ENCODE measurements at places on chromosomes 3 and 15.
A peak's percentile ranks its signal among the peaks of the same experiment; 100 is the strongest.

DNA sequence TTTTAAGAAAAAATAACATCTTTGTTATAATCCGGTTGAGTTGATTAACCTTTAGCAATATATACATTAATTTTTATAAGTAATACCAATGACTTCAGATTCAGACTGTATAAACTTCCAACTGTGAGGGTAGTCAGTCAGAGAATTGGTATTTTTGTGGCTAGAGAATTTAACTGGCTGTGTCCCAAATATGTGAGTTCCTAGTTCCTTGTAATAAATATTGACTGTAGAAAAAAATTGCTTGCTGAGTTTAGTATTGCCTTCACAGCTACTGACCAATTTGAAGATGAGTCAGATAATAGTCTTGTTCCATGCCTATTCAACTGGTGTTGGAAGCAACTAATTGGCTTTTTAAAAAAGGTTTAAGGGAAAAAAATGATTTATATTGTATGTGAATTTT is 210.8 kb downstream of the GAP43 start:
- DNase-seq, result no peak

DNA sequence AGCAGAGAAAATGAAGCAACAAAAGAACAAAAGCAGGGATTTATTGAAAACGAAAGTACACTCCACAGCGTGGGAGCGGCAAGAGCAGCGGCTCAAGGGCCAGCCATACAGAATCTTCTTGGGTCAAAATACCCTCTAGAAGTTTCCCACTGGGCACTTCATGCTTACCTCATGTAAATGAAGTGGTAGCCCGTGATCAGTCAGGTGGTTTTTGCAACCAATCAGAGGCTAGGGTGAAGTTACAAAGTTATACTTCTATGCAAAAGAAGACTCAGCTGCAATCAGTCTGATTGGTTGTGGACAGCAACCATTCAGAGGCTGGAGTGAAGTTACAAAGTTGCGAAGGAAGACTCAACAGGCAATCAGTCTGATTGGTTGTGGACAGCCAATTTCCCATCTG is 37.8 kb upstream of the TRH start:
- peak; percentile 34 for DNase-seq

- no peak for DNase-seq
These were observed 163.7 kb downstream of the TCF12 start for GRCh38 chr15:57082054-57082728.

DNA sequence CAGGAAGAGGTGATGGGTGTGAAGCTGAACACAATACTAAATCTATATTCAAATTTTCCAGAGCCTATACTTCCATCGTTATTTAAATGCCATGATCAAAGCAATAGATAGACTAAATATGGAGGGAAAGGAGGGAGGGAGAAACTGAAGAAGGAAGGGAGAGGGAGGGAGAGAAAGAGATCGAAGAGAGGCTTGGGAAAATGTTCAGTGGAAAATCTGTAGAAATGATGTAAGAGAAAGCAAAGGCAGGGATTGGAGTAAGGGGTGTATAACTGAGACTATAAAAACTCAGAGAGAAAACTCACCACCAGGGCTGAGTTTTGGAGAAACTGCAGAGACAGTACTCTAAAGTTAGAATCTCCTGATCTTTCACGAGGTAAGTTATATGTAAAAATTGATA is at the start of gene OSTN:
Gene OSTN (plus strand): TSS at position 310 of the 400 bp plus-strand sequence. CDS start 13,292 bp downstream, outside the sequence.
- no peak for DNase-seq
